ENCODE measurements at places on chromosomes 13 and 19. TPM values are rescaled to one million over a fixed set of nuclear protein-coding genes. Genes with fewer than 3 reads are reported as not detected.
A peak's percentile ranks its signal among the peaks of the same experiment; 100 is the strongest.

GRCh38 chr19:41871573-41872383 is 5.3 kb upstream of the CD79A start:
- no peak for DNase-seq

Gene LATS2
- total RNA-seq: 20.0 TPM

- DNase-seq: peak; percentile 48
These were observed 539 bp downstream of the ZNF554 start for GRCh38 chr19:2820112-2820702.

GRCh38 chr13:98475522-98475921 is 101.4 kb downstream of the STK24 start:
- DNase-seq: peak; percentile 95

DNA sequence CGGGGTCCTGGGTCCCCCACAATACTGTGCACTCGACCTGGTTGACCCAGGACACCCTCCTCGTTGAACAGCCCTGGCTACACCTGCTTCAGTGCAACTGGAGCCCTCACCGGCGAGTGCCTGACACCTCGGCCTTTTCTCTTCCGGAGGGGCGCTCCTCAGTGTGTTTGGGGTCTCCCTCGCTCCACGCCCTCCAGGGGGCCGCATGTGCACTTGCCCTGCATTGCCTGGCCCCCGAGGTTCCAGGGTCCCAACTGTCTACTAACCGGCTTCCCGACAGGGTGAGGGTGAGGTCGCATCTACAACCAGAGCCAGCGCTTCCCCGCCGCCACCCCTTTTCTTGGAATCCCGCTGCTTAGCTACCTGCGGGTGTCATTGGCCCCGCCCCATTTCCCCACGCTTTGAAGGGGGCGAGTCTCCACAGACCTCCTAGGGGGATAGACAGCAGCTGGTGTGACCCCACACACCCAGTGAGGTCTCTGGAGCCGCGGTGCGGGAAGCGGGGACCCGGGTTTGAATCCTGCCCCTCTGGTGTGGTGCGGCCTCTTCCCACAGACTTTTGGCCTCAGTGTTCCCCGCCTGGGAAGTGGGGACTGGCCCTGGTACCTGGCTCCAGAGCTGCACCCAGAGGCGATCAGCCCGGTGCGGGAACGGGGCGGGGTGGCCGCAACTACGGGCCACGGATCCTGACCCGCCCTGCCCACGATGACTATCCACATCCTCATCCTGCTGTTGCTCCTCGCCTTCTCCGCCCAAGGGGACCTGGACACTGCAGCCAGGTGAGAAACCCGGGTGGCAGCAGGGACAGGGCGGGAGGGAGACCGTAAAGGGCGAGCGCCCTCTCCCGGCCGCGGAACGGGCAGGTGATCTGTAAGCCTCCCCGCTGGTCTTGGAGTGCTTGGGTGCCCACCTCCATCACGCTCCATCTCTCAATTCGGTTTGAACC is at the start of gene ADM5:
ADM5 (plus strand) TSS at position 462 of the 946 bp plus-strand sequence; CDS start at position 706, 244 bp downstream.
- peak; percentile 82 for DNase-seq

DNA sequence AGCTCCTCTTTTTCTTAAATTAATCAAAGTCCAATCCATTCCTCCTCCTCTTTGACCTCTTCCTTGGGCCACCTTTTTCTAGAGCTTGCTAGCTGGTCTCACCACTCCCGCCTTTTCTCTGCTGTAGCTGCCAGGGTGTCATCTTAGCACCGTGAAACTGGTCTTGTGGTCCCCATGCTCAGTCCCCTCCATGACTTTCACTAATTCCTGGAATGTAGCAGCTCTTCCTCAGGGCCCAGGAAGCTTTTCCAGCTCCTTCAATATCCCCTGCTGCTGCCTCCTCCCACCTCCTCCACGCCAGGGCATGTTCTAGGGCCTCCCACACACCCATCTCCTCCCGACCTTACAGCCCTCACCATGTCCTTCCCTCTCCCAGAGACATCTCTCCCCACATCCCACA is 222.2 kb downstream of the MYO16 start:
- no peak for DNase-seq

Gene EMP3
- 9.6 TPM for total RNA-seq

DNA sequence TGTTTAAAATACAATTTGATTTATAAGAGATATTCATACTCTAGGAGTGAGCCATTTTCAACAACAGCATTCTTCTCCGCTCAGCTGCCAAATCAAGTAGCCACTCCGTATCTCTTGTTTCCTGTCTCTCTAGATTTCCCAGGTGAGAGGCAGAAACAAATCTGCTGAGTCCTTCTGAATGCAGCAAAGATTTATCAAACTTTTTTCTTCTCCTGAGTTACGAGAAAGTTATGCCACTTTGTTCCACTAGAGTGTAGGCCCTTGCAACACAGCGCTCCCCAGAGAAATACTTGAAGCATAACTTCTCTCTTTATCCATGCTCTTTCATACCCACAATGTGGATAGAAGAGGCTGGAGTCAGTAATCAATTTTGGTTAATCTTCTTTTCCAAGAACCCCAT is 1960.8 kb downstream of the OLFM4 start:
- no peak for DNase-seq

Gene SARS2
- total RNA-seq: 59.7 TPM

Gene ARHGEF1
- 50.3 TPM for total RNA-seq

GRCh38 chr13:56019606-56020005 is 1121.1 kb upstream of the PRR20A start:
- DNase-seq: no peak

DNA sequence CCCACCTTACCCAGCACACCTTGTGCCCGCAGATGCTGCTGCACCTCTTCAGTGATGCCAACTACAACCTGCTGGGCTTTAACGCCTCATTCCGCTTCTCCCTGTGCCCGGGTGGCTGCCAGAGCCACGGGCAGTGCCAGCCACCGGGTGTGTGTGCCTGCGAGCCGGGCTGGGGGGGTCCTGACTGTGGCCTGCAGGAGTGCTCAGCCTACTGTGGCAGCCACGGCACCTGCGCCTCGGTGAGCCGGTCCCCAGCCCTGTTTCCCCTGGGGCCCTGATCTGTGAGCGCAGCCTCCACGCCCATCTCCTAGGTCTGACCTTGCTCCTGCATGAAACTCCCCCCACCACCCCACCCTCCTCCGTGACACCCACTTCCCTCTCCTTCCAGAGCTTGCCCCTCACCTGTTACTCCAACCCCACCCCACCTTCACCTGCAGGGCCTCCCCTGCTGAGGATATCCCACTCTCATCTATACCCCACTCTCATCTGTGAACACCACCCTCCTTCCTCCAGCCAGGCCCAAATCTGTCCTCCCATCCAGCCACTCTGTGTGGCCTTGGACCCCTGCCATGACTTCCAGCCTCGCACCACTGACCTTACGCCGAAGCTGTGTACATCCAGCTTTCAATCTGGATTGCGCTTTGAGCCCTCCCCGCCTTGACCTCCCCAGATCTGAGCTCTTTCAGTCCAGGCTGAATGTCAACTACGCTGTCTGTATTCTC is 8.7 kb downstream of the MEGF8 start:
- no peak for DNase-seq

Gene FUT1
- 15.9 TPM for total RNA-seq

DNA sequence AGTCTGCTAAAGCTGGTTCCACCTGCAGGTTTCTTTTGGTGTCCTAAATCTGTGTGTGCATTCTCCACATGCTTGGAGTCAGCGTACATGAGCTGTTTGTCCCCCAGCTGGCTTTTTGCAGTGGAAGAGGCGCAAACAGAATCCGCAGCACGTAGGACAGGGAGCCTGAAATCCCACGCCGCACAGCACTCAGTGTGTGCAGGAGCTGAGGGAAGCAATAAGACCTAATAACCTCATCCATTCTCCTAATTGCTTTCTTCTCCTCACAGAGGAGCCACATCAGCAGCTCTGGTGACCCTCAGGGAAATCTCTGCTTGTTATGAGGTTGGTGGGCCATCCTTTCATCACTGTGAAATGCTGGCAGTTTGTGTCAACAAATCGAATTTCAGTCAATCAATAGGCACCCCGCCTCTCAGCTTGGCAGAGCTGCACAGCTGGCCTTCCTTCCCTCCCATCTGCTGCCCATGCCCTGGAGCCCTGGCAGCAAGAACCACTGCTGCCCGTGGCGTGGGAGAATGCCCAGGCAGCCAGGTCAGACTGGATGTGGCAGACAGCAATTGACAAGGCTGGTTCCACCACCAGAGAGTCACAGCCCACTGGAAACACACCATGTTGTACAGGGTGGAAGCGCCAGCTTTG is 136.7 kb downstream of the ZDHHC20 start:
- no peak for DNase-seq

Gene SCN1B
- 3.8 TPM for total RNA-seq

Gene SLC25A41
- total RNA-seq: 0.42 TPM

GRCh38 chr13:113005076-113005865 is 36.3 kb downstream of the MCF2L start:
- no peak for DNase-seq

All from H9 (cell line).